ENCODE measurements at places on chromosomes 11 and 22. TPM values are rescaled to one million over a fixed set of nuclear protein-coding genes. Genes with fewer than 3 reads are reported as not detected.

DNA sequence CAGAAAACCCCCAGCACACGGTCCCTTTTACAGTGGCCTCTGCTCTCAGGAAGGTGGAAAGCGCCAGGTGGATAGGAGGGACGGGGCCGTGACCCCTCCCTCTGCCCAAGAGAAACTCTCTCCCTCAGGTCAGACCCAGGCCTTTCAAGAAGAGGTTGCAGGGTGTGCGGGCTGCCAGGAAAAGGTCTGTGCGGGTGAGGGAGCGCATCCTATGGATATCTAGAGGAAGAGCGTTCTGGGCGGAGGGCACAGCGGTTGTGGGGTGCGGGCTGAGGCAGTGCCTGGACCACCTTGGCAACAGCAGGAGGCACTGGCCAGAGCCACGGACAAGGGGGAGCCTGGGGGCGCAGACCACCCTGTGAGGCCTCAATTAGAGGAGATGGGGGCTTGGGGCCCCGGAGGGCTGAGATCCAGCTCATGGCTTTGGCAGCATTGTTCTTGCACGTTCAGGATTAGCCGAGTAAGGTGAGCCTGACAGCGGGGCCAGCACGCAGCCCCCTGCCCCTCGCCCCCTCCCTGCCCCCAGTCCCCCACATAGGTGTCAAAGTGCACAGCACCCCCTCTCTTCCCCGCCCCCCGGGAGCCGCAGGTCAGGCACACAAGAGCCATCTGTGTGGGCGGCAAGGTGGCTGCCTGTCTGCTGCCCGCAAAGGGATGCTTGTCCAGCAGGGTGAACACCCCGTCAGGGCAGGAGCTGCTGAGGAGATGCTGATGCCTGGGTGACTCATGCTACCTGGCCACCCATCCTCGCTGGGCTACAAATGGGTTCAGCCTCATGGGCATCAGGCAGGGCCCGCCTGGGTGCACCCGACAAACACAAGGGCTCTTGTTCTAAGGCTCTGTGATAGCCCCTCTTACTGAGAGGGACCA, 92.8 kb upstream of the KCNQ1OT1 start:
- H3K27me3 ChIP-seq: no peaks in the 10 kb centered on the region
- no peaks in the 10 kb centered on the region for H3K36me3 ChIP-seq
- peaks cover 19% of the 10 kb centered on the region for H3K4me1 ChIP-seq
- H3K4me3 ChIP-seq: no peak overlapping the region

- H3K4me3 ChIP-seq: no peak overlapping the region
- no peak for DNase-seq
- H3K27me3 ChIP-seq: no peaks in the 10 kb centered on the region
- no peaks in the 10 kb centered on the region for H3K4me1 ChIP-seq
These were observed 149.8 kb upstream of the LARGE1 start for GRCh38 chr22:34070051-34070450.

DNA sequence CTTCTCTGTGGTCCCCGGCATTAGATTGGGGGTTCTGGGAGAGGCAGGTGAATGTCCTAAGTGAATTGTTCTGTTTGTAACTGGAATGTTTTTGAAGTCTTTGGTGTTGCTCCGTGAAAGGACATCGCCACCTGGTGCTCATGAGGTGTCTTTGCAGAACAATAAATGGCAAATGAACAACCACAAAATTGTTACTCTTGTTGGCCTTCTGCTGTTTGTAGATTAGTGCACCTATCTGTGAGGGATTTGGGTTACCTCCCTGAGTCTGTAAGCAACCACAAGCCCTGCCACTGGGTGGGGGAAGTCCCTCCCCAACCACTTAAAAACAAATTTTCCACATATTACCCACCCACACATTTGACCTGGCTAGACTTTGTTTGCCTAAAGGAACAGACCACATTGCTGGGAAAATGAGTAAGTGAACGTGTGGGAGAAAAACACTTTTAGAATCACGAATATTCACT, 4.7 kb downstream of the MPEG1 start:
- no peaks in the 10 kb centered on the region for H3K27me3 ChIP-seq
- peak overlapping the region; percentile 35 for H3K27ac ChIP-seq
- peak; percentile 29 for DNase-seq
- no peaks in the 10 kb centered on the region for H3K36me3 ChIP-seq

GRCh38 chr11:69501121-69501489, 19.6 kb downstream of the LINC01488 start:
- no peak overlapping the region for H3K27ac ChIP-seq
- H3K4me1 ChIP-seq: peaks cover 18% of the 10 kb centered on the region
- H3K36me3 ChIP-seq: no peaks in the 10 kb centered on the region
- DNase-seq: no peak
- H3K27me3 ChIP-seq: no peaks in the 10 kb centered on the region
- no peak overlapping the region for H3K4me3 ChIP-seq

DNA sequence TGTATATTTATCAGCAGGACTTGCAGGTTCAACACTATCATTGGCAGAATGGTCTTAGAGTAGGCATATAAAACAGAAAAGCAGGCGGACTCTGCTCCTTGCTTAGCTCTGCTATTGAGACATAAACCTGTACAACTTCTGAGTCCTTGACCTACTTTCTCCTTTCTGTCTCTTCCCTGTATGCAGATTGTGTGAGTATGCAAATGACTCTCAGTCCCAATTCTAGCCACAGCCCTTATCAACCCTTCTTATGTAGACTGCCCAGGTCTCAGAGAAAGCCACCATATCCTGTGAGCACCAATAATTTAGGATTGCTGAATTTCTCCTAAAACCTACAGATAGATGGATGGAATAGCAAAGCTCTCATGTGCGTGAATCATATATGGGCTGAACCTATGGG, 367.6 kb upstream of the DDI1 start:
- H3K4me3 ChIP-seq: no peak overlapping the region
- no peaks in the 10 kb centered on the region for H3K27me3 ChIP-seq
- no peak overlapping the region for H3K27ac ChIP-seq
- no peaks in the 10 kb centered on the region for H3K4me1 ChIP-seq

DNA sequence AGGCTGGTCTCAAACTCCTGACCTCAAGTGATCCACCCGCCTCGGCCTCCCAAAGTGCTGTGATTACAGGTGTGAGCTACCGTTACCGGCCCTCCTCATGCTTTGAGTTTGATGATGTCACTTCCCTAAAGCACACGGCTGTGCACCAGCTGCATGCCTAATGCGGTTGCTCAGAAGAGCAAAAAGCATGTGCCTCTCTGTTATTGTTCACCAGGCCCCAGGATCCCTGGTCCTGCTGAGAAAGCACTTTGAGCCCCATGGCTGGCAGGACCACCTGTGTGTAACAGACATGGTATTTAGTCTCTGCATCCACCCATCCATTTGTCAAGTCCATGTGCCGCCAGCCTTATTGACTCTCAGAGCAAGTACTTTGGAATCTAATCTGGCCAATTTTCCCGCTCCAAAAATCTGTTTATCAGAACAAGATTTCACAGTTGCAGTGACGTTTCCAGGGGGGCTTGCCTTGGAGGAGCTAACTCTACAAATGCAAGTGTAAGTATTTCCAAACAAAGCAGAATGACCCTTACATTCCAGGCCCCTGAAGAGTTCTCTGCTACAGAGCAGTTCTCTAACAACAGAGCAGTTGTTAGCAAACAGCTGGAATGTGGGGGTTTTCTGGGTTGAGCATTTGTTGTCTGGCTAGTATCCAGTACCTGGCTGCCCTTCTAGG, 89.4 kb downstream of the LDLRAD3 start:
- no peaks in the 10 kb centered on the region for H3K27me3 ChIP-seq
- no peak for DNase-seq
- H3K36me3 ChIP-seq: no peaks in the 10 kb centered on the region
- H3K27ac ChIP-seq: no peak overlapping the region
- no peak overlapping the region for H3K4me3 ChIP-seq
- no peaks in the 10 kb centered on the region for H3K4me1 ChIP-seq

- H3K36me3 ChIP-seq: no peaks in the 10 kb centered on the region
- peaks cover 19% of the 10 kb centered on the region for H3K27me3 ChIP-seq
- H3K27ac ChIP-seq: no peak overlapping the region
- DNase-seq: peak; percentile 48
- no peaks in the 10 kb centered on the region for H3K4me1 ChIP-seq
These were observed 9.4 kb downstream of the MUC5B start for GRCh38 chr11:1232021-1232882.

DNA sequence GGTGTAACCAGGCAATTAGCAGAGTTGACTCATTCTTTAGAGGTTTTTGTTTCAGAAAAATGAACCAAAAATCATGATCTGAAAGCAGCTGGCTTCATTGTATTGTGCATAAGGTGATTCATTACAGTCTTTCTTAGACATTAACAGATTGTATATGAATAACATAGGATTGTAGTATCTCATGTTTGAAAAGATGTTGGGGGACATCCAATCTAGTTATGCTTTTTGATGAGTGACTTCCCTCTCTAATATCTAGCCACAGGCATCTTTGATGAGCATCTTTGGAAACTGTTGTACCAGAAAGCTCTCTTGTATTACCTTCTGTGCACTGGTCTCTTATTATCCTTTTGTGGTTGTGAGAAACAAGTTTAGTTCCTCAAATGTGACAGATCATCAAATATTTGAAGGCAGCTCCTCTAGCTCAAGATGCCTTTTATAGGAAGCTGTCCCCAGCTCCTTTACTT, 8.3 kb downstream of the GRK3 start:
- no peaks in the 10 kb centered on the region for H3K36me3 ChIP-seq
- H3K4me1 ChIP-seq: no peaks in the 10 kb centered on the region
- H3K27ac ChIP-seq: no peak overlapping the region
- no peaks in the 10 kb centered on the region for H3K27me3 ChIP-seq

DNA sequence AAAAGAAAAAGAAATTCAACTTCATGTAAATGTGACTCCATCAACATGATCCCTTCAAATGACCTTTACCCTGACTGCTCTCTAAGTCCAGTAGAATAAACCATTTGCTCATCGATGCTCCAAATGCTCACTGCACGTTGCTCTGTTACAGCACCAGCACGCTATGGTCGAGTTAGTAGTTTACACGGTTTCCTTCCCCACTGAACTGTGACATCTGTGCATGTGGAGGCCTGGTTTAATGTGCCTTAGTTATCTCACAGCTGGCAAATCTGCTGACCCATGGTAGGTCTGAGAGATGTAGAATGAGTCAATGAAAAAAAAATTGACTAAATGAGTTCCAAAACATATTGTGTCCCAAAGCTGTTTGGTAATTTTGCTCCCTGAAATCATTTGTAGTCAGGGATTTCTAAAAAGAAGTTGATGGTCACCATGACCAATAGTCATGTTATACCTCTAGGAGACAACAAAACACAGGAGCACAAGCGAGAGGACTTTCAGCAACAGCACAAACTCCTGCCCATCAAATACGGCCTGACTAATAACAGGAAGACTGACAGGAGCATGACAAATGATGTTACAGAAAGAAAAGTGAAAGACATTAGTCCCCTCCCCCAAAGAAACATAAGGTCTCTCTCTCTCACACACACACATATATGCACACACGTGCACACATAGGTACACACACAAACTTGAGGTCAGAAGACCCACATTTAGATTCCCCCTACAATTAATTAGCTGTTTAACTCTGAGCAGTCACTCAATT, 624.5 kb downstream of the OPCML start:
- no peak for DNase-seq
- H3K4me1 ChIP-seq: no peaks in the 10 kb centered on the region
- no peak overlapping the region for H3K27ac ChIP-seq
- no peaks in the 10 kb centered on the region for H3K27me3 ChIP-seq
- H3K4me3 ChIP-seq: no peak overlapping the region
- no peaks in the 10 kb centered on the region for H3K36me3 ChIP-seq

DNA sequence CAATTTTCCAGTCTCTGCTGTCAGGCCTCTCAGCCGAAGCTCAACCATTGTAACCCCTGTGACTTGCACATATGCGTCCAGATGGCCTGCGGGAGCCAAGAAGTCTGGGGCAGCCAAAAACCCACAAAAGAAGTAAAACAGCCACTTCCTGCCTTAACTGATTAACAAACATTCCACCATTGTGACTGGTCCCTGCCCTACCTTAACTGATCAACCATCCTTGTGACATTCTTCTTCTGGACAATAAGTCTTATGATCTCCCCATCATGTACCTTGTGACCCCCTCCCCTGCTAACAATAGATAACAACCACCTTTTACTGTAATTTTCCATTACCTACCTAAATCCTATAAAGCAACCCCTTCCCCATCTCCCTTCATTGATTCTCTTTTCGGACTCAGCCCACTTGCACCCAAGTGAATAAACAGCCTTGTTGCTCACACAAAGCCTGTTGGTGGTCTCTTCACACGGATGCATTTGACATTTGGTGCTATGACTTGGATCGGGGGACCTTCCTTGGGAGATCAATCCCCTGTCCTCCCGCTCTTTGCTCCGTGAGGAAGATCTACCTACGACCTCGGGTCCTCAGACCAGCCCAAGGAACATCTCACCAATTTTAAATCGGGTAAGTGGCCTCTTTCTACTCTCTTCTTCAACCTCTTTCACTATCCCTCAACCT, 1.3 kb upstream of the NDUFC2 start:
- no peak for DNase-seq
- peaks cover 27% of the 10 kb centered on the region for H3K4me1 ChIP-seq
- H3K4me3 ChIP-seq: no peak overlapping the region
- peak overlapping the region; percentile 0 for H3K27ac ChIP-seq

DNA sequence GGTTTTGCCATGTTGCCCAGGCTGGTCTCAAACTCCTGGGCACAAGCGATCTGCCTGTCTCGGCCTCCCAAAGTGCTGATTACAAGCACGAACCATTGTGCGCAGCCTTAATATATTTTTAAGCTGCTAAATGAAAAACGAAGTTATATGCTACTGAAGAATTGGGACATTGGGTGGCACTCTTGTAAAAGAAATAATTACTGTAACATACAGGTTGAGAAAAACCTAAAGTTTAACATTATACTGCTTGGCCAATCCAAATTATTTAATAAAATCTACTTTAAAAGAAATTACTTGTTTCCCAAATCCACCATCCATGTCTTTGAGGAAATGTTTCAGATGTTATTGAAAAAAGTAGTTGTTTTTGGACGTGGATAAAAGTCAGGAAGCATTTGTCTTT, 37.9 kb upstream of the ARHGAP32 start:
- no peak overlapping the region for H3K27ac ChIP-seq
- no peaks in the 10 kb centered on the region for H3K27me3 ChIP-seq
- H3K36me3 ChIP-seq: no peaks in the 10 kb centered on the region
- H3K4me1 ChIP-seq: no peaks in the 10 kb centered on the region
- DNase-seq: no peak

- no peak overlapping the region for H3K27ac ChIP-seq
- DNase-seq: no peak
- no peaks in the 10 kb centered on the region for H3K27me3 ChIP-seq
- no peaks in the 10 kb centered on the region for H3K36me3 ChIP-seq
- no peak overlapping the region for H3K4me3 ChIP-seq
- no peaks in the 10 kb centered on the region for H3K4me1 ChIP-seq
These were observed 44.2 kb upstream of the TH start for GRCh38 chr11:2215561-2216399.

GRCh38 chr11:122789907-122790306, 48.4 kb upstream of the CRTAM start:
- peaks cover 4% of the 10 kb centered on the region for H3K36me3 ChIP-seq
- H3K27me3 ChIP-seq: no peaks in the 10 kb centered on the region
- H3K4me3 ChIP-seq: no peak overlapping the region

- DNase-seq: no peak
- no peaks in the 10 kb centered on the region for H3K4me1 ChIP-seq
- no peak overlapping the region for H3K27ac ChIP-seq
- peaks cover 36% of the 10 kb centered on the region for H3K36me3 ChIP-seq
- H3K4me3 ChIP-seq: no peak overlapping the region
- H3K27me3 ChIP-seq: no peaks in the 10 kb centered on the region
These were observed 52.0 kb upstream of the CHRNA10 start for GRCh38 chr11:3723014-3723708.

GRCh38 chr22:49726701-49727101, 101.0 kb downstream of the BRD1 start:
- H3K36me3 ChIP-seq: no peaks in the 10 kb centered on the region
- no peak overlapping the region for H3K4me3 ChIP-seq
- DNase-seq: no peak
- H3K27ac ChIP-seq: no peak overlapping the region
- H3K27me3 ChIP-seq: peaks cover 68% of the 10 kb centered on the region
- no peaks in the 10 kb centered on the region for H3K4me1 ChIP-seq

The INS gene
- not detected for total RNA-seq

The BRD1 gene
- total RNA-seq: 14.0 TPM

The GRM5 gene
- not detected for total RNA-seq

The GPHA2 gene
- not detected for total RNA-seq

The OR52N4 gene
- not detected for total RNA-seq
